ENCODE measurements at places on chromosomes 7 and 10. TPM values are rescaled to one million over a fixed set of nuclear protein-coding genes. Genes with fewer than 3 reads are reported as not detected.

- H3K27me3 ChIP-seq, result no peaks in the 10 kb centered on the region
- no peaks in the 10 kb centered on the region for H3K36me3 ChIP-seq
- no peak overlapping the region for H3K27ac ChIP-seq
- H3K4me3 ChIP-seq, result no peak overlapping the region
Measured at GRCh38 chr7:39621784-39622411, 1.5 kb upstream of the RALA start.

DNA sequence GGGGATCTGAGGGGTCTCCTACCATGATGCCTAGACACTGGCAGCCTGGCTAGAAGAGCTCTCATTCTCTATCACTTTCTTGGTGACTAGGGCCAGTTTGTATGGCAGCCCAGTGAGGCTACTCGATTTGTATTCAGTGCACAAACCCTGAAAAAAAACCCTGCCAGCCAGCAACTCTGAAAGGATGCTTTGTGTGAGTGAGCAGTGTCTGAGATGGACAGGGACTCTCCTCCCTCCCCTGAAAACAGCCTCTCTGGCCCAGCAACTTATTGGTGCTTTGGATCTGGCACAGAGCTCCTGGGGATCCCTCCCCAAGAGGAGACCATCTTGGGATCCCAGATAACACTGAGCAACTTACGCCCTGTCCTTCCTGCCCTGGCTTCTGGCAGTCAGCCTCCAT is 10.8 kb upstream of the LRRC4 start:
- no peaks in the 10 kb centered on the region for H3K27me3 ChIP-seq
- H3K4me3 ChIP-seq, result no peak overlapping the region
- no peak overlapping the region for H3K27ac ChIP-seq
- no peaks in the 10 kb centered on the region for H3K36me3 ChIP-seq
- H3K4me1 ChIP-seq, result no peaks in the 10 kb centered on the region
- no peak for DNase-seq

DNA sequence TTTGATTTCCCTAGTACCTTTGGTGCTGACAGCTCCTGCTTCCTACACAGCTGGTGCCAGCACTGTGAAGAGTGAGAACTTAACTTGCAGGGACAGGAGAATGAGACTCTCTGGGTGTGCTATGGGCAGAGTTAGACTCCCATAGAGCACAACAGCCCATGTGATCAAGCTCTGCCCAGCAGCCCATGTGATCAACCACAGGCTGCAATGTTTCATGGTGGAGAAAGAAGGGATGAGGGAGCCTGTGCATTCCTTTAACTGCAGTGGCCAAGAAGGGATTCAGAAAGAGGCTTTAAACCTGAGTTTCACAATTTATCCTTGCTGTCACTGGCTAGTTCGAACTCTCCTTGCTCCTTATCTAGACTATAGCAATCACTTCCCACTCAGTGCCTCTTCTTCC is 10.0 kb upstream of the MEST start:
- H3K4me1 ChIP-seq, result peaks cover 2% of the 10 kb centered on the region
- DNase-seq, result no peak
- H3K4me3 ChIP-seq, result no peak overlapping the region
- no peaks in the 10 kb centered on the region for H3K27me3 ChIP-seq
- H3K36me3 ChIP-seq, result no peaks in the 10 kb centered on the region

- no peaks in the 10 kb centered on the region for H3K4me1 ChIP-seq
- no peaks in the 10 kb centered on the region for H3K27me3 ChIP-seq
- no peak for DNase-seq
Measured at GRCh38 chr10:32225976-32226375, 121.0 kb downstream of the EPC1 start.

- no peaks in the 10 kb centered on the region for H3K36me3 ChIP-seq
- no peaks in the 10 kb centered on the region for H3K4me1 ChIP-seq
- no peaks in the 10 kb centered on the region for H3K27me3 ChIP-seq
- H3K4me3 ChIP-seq, result peak overlapping the region; percentile 75
- peak overlapping the region; percentile 0 for H3K27ac ChIP-seq
- no peak for DNase-seq
Measured at GRCh38 chr10:30058570-30059132, 735 bp downstream of the JCAD start.

DNA sequence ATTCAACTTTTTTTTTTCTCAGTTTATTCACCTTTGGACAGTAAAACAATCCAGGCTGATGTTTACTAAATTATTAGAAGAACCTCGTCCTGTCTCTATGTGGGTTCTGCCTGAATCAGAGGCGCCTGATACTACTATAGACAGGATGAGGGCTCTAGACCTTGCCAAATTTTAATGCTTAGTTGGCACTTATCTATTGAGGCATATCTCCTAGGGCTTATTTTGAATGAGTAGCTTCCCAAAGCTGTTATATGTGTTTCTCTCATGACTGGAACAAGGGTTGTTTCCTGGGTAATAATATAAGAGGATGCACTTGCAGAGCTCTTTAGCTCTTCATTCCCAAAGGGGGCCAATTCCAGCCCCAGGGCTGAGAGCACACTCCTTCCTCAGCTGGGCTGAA is 23.6 kb downstream of the HECW1 start:
- H3K4me1 ChIP-seq, result no peaks in the 10 kb centered on the region
- H3K36me3 ChIP-seq, result no peaks in the 10 kb centered on the region
- DNase-seq, result no peak
- no peak overlapping the region for H3K4me3 ChIP-seq
- no peaks in the 10 kb centered on the region for H3K27me3 ChIP-seq

DNA sequence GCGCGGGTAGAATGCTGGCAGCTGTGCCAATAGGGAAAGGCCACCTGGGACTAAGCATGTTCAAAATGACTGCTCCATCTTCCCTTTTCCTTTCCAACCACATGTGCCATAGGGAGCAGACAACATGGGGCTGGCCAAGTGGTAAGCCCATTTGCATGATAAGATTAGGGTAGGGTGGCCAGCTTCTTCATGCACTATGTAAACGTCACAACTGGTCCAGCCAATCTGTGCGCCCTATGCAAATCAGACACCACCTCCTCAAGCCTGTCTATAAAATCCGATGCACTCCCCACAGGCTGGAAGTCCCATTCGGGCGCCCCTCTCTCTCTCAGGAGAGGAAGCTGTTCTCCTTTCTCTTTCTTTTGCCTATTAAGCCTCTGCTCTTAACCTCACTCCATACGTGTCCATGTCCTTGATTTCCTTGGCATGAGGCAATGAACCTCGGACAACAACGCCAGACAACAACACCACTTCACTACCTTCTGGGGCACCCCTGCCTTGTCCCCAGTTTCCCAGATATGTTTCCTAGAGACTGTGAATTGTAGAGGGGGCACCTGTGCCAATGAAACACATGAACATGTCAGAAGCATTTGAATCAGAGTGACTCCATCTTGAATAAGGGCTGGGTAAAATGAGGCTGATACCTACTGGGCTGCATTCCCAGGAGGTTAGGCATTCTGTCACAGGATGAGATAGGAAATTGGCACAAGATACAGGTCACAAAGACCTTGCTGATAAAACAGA is 19.1 kb upstream of the EXOC6 start:
- H3K4me1 ChIP-seq, result no peaks in the 10 kb centered on the region
- H3K4me3 ChIP-seq, result no peak overlapping the region
- H3K36me3 ChIP-seq, result no peaks in the 10 kb centered on the region
- H3K27me3 ChIP-seq, result no peaks in the 10 kb centered on the region

GRCh38 chr7:18408461-18408860 is 87.1 kb upstream of the HDAC9 start:
- DNase-seq, result no peak
- no peaks in the 10 kb centered on the region for H3K27me3 ChIP-seq
- H3K4me3 ChIP-seq, result no peak overlapping the region
- no peaks in the 10 kb centered on the region for H3K36me3 ChIP-seq
- H3K4me1 ChIP-seq, result peaks cover 1% of the 10 kb centered on the region

GRCh38 chr7:118109607-118110006 is 74.4 kb upstream of the LSM8 start:
- H3K4me1 ChIP-seq, result no peaks in the 10 kb centered on the region
- H3K27me3 ChIP-seq, result no peaks in the 10 kb centered on the region
- H3K4me3 ChIP-seq, result no peak overlapping the region
- no peak for DNase-seq
- no peaks in the 10 kb centered on the region for H3K36me3 ChIP-seq

- H3K27ac ChIP-seq, result no peak overlapping the region
- DNase-seq, result no peak
- no peaks in the 10 kb centered on the region for H3K27me3 ChIP-seq
- no peaks in the 10 kb centered on the region for H3K4me1 ChIP-seq
- H3K4me3 ChIP-seq, result no peak overlapping the region
- H3K36me3 ChIP-seq, result no peaks in the 10 kb centered on the region
Measured at GRCh38 chr10:124253006-124253405, 159.6 kb upstream of the CHST15 start.

GRCh38 chr7:3159039-3159438 is 115.4 kb upstream of the CARD11 start:
- DNase-seq, result no peak
- no peaks in the 10 kb centered on the region for H3K36me3 ChIP-seq

GRCh38 chr7:38831259-38831996 is 77.6 kb downstream of the VPS41 start:
- H3K27ac ChIP-seq, result no peak overlapping the region
- no peaks in the 10 kb centered on the region for H3K4me1 ChIP-seq

- H3K4me3 ChIP-seq, result no peak overlapping the region
- H3K27me3 ChIP-seq, result no peaks in the 10 kb centered on the region
- H3K27ac ChIP-seq, result no peak overlapping the region
- no peak for DNase-seq
- H3K36me3 ChIP-seq, result no peaks in the 10 kb centered on the region
- no peaks in the 10 kb centered on the region for H3K4me1 ChIP-seq
Measured at GRCh38 chr10:109939315-109939961, 16.1 kb upstream of the XPNPEP1 start.

DNA sequence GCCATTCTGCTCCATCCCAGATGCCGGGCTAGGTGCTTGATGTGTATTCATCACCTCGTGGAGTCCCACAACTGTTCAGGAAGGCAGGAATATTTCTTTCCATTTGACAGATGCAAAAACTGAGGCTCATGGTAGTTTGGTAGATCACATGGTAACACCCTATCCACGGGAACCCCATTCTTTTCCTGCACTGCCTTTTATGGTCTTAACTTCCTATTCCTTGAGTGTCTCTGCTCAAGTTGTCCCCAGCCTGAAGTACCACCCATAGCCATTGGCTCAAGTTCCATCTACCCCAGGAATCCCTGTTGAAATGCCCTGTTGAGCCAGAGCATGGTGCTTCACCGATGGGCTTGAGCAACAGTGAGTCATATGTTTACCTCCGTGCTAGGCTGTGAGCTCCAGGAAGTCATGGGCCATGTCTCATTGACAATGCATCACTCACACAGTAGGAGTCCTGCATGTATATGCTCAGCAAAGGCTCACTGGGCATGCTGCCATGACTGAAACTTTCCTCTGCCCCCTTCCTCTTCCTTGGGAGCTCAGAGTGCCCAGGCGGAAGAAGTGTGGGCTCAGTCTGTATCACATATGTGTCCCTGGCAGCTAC is 71.7 kb upstream of the ADAM12 start:
- no peaks in the 10 kb centered on the region for H3K36me3 ChIP-seq
- no peak overlapping the region for H3K4me3 ChIP-seq
- no peak overlapping the region for H3K27ac ChIP-seq
- no peak for DNase-seq
- no peaks in the 10 kb centered on the region for H3K27me3 ChIP-seq

Gene OR6B1
- not detected for total RNA-seq

Gene CFAP58
- 1.1 TPM for total RNA-seq

Gene JMJD1C
- 108 TPM for total RNA-seq

Gene LIPF
- total RNA-seq, result not detected

Gene STEAP4
- 343 TPM for total RNA-seq

Data from aorta (tissue), 5 donors.